Activated CD4-positive, alpha-beta memory T cell treated with anti-CD3 and anti-CD28 coated beads for 36 hours (primary cell): ENCODE measurements at places on chromosomes 3 and 15.

GRCh38 chr15:84775867-84776449 is 27.6 kb downstream of the ZNF592 start:
- DNase-seq, result no peak

GRCh38 chr3:138649134-138649533 is 40.6 kb downstream of the FAIM start:
- DNase-seq, result no peak

- DNase-seq, result no peak
Measured at GRCh38 chr15:55627730-55628368, 39.7 kb upstream of the PYGO1 start.

- DNase-seq, result no peak
Measured at GRCh38 chr3:111594205-111594604, 941 bp downstream of the ZBED2 start.

DNA sequence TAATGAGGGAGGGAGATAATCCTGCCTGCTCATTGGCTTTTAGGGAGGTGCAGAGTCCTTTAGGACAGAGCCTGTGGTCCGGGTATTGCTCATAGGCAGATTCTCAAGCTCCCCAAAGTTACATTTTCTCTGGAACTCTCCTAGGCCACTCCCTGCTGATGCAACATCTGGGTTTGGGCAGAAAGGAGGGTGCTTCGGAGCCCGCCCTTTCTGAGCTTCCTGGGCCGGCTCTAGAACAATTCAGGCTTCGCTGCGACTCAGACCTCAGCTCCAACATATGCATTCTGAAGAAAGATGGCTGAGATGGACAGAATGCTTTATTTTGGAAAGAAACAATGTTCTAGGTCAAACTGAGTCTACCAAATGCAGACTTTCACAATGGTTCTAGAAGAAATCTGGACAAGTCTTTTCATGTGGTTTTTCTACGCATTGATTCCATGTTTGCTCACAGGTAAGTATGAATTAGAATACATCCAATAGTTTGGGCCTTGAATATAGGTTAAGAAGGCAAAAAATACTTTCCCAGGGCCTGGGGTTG is at the start of gene IL20RB:
Gene IL20RB, plus strand, starts transcription at position 233 of the 538 bp plus-strand sequence. Its CDS starts 131 bp downstream, at position 364.
- no peak for DNase-seq

- no peak for DNase-seq
Measured at GRCh38 chr3:27559835-27560234, 75.7 kb upstream of the SLC4A7 start.

GRCh38 chr3:134931045-134931785 is 136.2 kb downstream of the EPHB1 start:
- DNase-seq, result no peak

DNA sequence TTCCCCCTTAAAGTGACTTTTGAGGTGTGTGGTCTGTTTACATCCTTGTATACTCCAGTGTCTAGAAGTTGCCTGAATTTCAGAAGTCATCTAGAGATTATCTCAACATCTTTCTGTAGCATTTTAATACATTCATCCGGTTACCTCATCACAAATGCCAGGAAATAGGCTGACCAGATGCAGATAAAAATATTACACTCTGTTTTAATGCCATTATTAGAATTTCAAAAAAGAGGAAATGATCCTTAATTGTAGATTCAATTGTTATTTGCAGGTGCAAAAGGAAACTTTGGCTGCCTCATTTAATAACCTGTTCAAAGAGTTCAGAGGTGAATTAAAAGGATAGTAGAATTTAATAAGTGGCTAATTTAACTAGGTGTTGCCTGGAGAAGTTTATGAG is 290.9 kb downstream of the C3orf38 start:
- DNase-seq, result no peak

DNA sequence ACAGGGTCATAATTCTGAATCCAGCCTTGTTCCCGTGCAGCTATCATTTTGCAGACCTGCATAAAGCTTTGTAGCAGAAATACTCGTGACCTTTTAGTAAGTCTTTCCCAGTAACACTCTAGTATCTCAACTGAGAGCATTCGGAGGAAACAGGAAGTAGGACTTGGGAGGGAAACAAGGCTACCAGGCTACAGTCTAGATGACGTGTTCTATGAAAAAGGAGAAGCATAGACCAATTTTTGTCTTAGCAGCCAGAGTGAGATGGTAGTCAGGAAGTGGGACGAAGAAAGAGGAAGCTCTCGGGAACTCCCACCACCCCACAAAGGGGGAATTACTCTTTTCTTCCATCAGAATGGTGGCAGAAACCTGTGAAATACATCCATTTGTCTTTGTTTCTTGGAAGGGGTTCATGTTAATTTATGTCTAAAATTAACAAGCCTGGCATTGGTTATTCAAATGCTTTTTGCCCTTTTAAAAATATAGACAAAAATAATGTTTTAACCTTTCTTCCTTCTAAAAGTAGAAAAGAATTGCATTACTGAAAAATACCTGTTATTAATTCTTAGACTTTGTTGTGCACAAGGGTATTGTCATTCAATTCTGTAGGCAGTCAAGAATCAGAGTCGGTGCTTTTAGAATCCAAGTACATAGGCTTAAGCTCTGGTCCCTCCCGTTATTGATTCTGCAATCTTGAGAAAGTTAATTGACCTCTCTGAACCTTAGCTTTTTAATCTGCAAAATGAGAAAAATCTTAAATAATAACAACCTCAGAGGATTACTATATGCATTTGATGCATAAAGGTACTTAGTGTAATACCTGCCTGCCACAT is 1.6 kb upstream of the SUCNR1 start:
- DNase-seq, result no peak

DNA sequence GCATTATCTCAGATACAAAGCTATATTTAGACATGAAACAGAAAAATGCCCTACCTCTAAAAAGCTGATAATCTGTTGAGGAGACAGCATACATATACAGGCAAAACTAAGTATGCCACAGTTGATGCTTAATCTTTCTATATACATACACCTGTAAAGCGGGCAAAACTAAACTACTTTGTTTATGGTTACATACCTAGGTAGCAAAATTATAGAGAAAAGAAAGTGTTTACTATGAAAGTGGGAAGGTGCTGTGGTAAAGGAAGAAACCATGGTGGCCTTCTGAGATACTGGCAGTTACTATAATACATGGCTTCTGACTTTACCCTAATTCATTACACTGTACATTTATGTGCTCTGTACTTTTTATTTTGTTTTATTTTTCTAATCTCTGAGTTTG is 36.0 kb upstream of the NR1I2 start:
- no peak for DNase-seq

GRCh38 chr3:125461896-125462295 is 58.1 kb downstream of the SNX4 start:
- no peak for DNase-seq

GRCh38 chr3:60728006-60728405 is 523.2 kb downstream of the FHIT start:
- DNase-seq, result no peak

GRCh38 chr15:41897363-41897799 is 3.5 kb upstream of the SPTBN5 start:
- no peak for DNase-seq

GRCh38 chr3:161689584-161690298 is 193.1 kb downstream of the OTOL1 start:
- DNase-seq, result no peak

DNA sequence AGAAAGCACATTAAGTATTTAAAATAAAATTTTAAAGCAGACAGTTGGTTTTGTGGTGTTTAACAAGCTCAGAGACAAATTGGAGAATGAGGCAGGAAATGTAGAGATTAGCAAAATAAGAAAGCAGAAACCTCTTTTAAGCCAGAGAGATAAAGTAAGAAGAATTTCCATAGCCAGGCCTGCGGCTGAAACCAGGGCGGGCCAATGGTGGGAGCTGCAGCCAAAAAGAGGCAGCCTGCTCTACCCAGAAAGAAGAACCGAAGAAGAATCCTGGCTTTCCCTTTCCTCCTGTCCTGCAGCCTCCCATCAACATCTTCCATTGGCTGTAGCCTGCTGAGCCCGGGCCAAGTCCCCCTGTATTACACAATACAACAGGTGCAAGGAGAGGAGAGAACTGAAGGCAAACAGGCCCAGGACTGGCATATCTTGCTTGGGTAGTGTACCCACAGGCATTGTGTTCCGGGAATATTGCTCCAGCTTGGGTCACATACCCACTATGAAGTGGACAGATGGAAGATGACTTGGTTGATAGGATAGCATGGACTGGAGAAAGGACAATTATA is 11.5 kb upstream of the TFG start:
- no peak for DNase-seq

GRCh38 chr3:70310809-70311208 is 1.6 kb downstream of the MDFIC2 start:
- DNase-seq, result no peak

DNA sequence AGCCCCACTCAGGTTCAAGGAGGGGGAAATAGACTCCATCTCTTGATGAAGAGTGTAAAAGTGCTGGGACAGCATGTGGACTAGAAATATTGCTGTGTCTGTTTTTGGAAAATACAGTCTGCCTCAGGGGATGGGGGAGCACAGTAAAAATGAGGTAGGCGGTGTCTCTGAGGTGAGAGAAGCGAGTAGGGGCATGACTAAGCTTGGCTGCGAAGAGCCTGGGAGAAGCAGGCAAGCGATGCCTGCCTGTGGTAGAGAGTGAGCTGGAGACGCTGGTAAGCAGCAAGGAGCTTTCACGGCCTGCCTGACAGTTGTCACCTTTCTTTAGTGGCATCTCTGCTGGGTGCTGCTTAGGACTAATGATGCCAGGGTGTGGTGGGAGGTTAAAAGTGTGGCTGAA is 49.0 kb upstream of the DCLK3 start:
- DNase-seq, result no peak

- DNase-seq, result no peak
Measured at GRCh38 chr15:41948490-41948889, 23.9 kb downstream of the EHD4 start.

- DNase-seq, result no peak
Measured at GRCh38 chr15:62895139-62895866, 147.2 kb upstream of the TPM1 start.

DNA sequence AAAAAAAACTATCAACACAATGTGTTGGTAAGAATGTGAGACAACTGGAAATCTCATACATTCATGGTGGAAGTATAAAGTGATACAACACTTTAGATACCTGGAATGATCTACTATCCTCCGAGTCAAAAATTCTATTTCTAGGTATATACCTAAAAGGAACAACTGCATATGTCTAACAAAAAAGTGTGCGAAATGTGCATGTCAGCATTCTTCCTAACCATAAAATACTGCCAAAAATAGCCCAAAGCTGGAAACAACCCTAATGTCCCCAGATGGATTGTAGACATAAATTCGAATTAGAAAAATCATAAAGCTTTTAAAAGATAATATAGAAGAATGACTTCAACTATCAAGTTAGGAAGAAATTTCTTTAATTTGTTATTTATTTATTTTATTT is 51.2 kb upstream of the FGF12 start:
- DNase-seq, result no peak

DNA sequence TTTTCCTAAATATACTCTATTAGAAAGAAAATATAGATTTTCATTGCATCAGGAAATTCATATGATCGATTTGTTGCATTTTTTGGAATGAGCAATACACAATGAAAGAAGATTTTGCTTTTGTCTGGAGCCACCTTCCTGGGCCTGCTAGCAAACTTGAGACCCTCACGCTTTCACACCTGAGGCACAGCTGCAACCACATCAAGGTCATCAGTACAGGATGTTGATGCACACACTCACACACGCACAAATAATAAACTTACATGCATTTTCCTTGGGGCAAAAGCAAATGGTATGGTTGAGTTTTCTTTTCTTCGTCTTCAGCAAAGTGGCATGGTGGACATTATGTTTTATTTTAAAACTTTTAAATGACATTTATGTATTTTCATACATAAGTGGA is 64.8 kb upstream of the SATB1 start:
- DNase-seq, result peak; percentile 30

DNA sequence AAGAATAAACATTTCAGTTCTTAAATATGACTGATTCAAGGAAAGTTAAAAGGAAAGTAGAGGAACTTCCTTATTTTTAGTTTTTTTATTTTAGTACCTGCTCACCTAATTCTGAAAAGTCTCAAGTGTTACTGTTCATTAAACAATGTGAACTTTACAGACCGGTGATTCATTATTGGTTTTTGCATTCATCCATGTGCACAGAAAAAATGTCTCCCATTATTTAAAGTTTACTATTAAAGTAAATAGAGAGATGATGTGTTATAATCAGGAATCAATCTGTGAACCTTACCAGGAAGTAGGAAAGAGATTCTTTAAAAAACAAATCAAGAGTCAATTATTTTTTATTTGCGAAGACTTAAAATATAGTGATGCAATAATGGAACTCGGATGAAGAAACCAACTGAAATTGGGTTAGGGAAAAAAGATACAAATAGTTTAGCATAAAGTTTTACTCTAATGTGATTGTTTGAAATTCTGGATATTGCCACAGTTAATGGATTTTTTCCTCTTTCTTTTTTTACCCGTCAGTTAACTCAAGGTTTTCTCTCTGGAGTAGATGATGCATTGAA is 119.4 kb upstream of the SAMMSON start:
- DNase-seq, result no peak

DNA sequence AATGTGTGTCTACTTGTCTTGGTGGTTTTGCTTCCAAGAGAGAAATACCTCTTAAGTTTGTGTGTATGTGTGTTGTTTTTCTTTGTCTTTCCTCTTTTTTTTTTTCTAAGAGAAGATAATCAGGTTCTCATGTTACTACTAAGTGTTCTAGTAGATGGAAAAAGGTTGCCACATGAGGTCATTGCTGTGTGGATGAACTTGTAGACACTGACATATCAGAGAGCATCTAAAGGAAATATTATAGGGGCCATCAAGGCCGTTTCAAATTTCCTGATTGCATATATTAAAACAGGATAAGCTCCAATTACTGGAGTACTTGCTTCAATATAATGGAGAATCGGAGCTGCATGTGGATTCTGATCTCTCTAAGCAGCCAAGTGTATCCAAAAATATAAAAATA is 747.5 kb downstream of the NR2F2 start:
- no peak for DNase-seq

DNA sequence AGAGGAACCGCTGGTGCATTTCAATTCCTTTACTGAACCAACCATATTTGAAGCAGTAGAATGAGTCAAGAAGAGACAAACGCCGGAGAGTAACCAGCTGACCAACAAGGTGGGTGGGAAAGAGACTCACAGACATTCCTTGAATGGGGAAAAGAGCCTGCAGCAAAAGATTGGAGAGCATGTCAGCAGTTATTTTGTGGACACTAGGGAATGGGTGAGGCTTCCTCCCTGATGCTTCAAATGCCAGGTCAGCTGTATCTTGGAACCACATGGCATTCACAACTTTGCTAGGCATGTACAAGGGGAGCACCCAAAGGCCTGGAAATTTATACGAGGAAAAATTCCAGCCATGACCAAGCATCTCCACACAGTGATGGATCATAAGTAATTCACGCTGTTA is 29.9 kb upstream of the ZKSCAN7 start:
- DNase-seq, result no peak

GRCh38 chr3:82133070-82133606 is 371.7 kb upstream of the GBE1 start:
- peak; percentile 54 for DNase-seq

- DNase-seq, result no peak
Measured at GRCh38 chr3:149954812-149955211, 15.9 kb downstream of the PFN2 start.

- DNase-seq, result no peak
Measured at GRCh38 chr15:75945953-75946352, 42.3 kb downstream of the FBXO22 start.
